ENCODE measurements at places on chromosomes 7 and 10. TPM values are rescaled to one million over a fixed set of nuclear protein-coding genes. Genes with fewer than 3 reads are reported as not detected.

The ACSM6 gene
- polyA plus RNA-seq: not detected

The OR2A1 gene
- not detected for polyA plus RNA-seq

The UNCX gene
- polyA plus RNA-seq: not detected

DNA sequence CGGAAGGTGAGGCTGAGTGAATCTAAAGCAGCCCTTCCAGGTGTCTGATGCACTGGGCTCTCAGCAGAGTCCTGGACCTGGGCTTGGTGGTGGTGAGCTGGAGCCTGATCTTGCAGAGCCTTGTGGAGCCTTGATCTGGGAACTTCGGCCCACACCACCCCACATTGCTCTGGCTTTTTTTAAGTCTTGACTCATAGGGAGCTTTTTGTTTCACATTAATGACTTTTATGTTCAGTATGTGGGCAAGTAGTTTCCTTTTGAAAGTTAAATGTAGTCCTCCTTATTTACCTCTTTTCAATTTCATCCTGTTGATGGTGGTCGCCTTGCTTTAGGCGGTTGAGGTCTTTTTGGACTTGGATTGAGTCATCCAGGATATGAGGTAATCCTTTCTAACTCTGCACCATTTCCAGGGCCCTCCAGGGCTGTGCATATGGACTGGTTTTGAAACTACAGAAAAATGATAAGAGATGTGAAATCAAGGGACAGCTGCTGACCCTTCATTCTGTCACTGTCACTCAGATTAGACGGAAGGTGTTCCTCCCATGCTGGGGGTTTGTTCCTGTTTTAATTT, 2.9 kb upstream of the NRAP start:
- no peak for DNase-seq

DNA sequence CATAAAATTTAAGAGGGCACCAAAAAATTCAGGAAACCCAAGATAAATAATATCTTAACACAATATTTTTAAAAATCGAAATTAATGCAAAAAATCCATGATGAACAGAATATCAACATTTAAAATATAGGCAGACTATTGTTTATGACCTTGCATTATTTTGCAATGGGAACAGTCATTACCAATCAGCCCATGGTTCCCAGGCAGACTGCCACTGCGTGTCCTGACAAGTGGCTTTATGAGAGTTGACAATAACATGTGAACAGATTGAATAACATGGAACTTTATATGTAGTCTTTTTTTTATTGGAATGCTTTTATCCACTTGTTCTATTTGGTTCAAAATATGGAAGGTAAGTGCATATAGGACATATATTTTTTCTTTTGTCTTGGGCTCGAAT, 3.1 kb upstream of the AVPI1 start:
- DNase-seq: no peak

DNA sequence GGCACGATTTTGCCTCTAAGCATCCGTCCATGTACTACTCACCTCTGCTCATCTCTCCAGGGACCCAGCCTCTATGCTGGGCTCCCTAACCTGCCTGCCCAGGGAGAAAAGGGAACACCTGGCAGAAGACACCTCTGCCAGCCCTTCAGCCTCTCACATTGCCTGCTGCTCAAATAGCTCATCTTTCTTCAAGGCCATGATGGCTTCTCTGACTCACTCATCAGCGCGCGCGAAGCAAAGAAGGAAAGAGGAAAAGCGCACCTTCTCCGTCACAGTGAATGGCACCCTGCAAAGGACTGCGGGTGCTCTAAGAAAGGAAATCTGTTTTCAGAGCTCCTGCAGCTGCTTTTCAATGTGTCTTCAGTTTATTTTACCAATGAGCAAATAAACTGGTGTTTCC, 174.0 kb downstream of the PRKAG2 start:
- no peak for DNase-seq

DNA sequence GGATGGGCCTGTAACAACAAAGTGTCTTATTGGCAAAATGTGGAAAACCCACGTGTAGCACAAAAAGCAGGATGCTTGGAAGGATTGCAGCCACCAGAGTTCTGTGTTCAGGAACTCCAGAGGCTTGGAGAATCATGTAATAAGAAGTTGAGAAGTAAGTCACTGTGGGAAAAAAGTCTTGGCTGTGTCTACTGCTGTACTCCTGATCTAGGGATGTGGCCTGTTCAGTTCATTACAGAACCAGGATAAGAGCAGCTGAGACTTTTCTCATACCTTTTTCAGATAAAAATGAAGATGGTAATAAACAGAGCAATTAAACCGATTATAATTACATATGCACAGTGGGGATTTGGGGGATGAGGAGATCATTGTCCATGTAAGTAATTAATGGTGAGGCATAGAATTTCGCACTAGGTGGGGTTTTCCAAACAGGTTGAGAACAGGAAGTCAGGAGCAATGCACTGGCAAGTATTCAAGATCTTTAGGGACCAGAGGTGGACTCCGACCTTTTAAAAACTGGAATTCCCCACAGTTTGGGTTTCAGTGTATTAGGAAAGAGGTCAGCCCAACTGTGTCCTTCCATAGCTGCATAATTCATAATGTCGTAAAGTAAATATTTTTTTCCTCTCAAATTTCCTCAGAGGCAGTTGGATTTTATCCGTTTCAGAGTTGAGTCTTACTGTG, 281.7 kb downstream of the FRMD4A start:
- no peak for DNase-seq

- DNase-seq: no peak
Observed at GRCh38 chr10:91552274-91553095, 80.4 kb downstream of the PPP1R3C start.

DNA sequence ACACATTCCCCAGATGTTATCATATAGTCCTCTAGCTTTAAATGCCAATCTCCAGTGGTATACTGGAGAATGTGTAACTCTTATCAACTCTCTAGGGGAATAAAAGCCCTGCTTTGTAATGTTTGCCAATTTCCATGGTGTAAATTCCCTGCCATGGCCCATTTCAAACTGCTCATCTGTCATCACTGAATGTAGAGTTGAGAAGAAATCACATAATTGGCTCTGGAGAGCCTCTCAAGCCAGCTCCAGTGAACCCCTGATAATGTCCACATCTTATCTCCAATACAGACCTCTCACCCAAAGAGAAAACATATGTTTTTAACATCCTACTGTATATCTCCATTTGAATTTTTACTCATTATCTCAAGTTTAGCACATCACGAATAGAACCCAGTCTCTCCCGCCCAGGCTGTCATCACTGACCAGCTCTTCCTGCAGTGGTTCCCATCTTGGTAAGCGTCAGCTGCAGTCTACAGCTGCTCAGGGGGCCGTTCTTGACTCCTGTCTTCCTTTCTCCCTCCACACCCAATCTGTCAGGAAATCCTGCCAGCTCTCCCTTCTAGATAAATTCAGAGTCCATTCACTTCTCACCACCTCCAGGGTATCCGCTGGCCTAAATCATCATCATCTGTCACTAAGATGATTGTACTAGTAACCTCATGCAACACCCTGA, 332.4 kb downstream of the FRMD4A start:
- DNase-seq: no peak
